ENCODE measurements at places on chromosomes 2 and 18.

GRCh38 chr2:170362313-170362870 is 184.4 kb downstream of the MYO3B start:
- no peak overlapping the region for H3K27ac ChIP-seq
- H3K36me3 ChIP-seq = no peaks in the 10 kb centered on the region

DNA sequence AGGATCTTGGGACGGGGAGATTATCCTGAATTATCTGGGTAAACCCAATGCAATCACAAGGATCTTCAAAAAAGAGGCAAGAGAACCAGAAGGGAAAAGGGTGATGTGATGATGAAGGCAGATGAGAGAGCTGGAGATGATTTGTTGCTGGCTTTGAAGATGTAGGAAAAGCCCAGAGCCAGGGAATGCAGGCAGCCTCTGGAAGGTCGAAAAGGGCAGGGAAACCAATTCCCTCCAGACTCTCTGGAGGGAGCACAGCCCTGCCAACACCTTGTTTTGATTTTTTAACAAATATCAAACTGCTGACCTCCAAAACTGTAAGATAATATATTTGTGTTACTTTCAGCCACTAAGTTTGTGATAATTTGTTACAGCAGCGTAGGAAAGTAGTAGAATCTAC is 48.9 kb upstream of the IL1R2 start:
- H3K36me3 ChIP-seq = no peaks in the 10 kb centered on the region
- no peak for DNase-seq
- no peaks in the 10 kb centered on the region for H3K27me3 ChIP-seq
- no peak overlapping the region for H3K27ac ChIP-seq
- no peak overlapping the region for H3K4me3 ChIP-seq
- H3K4me1 ChIP-seq = no peaks in the 10 kb centered on the region

DNA sequence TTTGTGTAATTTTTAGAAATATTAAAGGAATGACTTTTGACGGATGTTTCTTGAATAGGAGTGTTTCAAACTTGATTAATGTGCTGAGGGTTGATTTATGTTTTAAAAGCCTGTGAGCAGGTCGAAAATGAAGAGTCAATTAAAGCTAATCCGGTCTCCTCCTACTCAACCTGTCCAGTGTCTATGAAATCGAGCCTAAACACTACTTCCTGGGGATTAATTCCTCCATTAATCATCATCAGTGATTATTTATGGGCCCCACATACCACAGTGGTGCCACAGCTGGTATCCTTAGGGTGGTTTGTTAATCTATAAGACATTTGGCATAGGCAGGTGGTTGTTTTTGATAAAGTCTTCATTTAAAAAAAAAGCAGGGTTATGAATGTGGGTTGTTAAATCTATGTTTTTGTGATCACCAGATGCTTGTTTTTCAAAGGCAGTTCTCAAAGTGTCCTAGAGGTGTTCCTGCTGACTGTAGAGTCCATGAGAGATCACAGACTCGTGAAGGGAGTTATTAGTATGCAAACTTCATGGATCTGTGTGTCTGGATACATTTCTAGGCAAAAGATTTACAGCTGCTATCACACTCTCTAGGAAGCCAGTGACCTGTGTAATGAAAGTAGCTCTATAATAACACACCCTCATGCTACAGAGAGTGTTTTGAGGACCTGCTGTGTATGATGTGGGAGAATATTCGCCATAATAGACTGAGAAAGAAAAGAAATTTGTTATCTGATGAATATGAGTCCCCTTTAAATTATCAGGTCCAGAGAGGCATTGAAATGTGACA is 308.6 kb downstream of the AKAIN1 start:
- no peak overlapping the region for H3K4me3 ChIP-seq
- no peaks in the 10 kb centered on the region for H3K4me1 ChIP-seq
- H3K27ac ChIP-seq = no peak overlapping the region
- H3K36me3 ChIP-seq = no peaks in the 10 kb centered on the region

- no peak for DNase-seq
- H3K4me1 ChIP-seq = no peaks in the 10 kb centered on the region
- no peak overlapping the region for H3K27ac ChIP-seq
- H3K36me3 ChIP-seq = peaks cover 9% of the 10 kb centered on the region
- H3K27me3 ChIP-seq = no peaks in the 10 kb centered on the region
Measured at GRCh38 chr2:118095610-118096009, 7.3 kb downstream of the INSIG2 start.

DNA sequence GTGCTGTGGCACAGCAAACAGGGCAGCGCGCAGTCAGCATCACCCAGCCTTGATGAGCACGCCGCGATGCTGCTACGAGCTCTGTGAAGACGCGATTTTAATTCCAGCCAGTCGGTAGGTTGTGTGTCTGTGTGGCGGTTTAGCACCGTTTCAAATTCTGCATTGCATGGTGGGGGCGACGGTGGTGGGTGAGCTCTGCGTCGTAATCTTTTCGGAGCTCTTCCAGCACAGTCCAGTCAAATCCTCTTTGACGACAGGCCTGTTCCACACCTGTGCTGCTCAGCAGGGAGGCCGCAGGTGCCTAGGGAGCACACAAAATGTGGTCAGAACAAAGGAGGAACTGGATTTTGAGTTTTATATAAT is 8.6 kb downstream of the ALLC start:
- H3K36me3 ChIP-seq = no peaks in the 10 kb centered on the region
- H3K27me3 ChIP-seq = no peaks in the 10 kb centered on the region
- no peak overlapping the region for H3K4me3 ChIP-seq
- DNase-seq = no peak
- H3K27ac ChIP-seq = no peak overlapping the region
- H3K4me1 ChIP-seq = no peaks in the 10 kb centered on the region

- H3K4me3 ChIP-seq = no peak overlapping the region
- H3K27me3 ChIP-seq = peaks cover 18% of the 10 kb centered on the region
- H3K4me1 ChIP-seq = peaks cover 11% of the 10 kb centered on the region
- H3K27ac ChIP-seq = no peak overlapping the region
Measured at GRCh38 chr2:109130723-109130995, 1.7 kb downstream of the SH3RF3 start.

DNA sequence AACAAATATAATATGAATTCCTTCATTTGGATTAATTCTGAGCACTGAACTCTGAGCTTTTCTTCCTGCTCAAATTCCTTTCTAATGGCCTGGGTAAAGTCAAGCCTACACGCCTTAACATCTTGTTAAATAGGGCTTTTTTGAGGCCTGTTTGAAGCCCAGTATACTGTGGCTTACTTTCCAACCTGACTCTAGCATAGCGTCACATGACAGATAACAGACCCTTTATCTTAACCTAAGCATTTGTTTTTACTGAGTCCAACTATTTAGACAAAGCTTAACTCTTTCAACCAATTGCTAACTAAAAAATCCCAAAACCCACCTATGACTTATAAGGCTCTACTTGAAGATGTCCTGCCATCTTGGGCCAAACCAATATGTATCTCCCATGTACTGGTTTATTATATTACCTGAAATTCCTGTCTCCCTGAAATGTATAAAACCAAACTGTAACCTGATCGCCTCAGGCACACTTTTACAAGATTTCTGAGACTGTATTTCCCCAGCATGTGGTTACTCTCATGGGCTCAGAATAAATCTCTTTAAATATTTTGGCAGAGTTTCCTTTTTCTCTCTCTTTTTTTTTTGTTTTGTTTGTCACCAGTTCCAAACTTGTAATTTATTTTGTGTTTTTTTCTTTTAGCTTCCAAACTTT is 271.1 kb upstream of the VWC2L start:
- H3K27ac ChIP-seq = no peak overlapping the region
- DNase-seq = no peak
- H3K4me3 ChIP-seq = no peak overlapping the region
- no peaks in the 10 kb centered on the region for H3K27me3 ChIP-seq
- H3K36me3 ChIP-seq = no peaks in the 10 kb centered on the region

GRCh38 chr2:10880586-10881321 is 31.0 kb upstream of the KCNF1 start:
- no peaks in the 10 kb centered on the region for H3K27me3 ChIP-seq
- peak; percentile 8 for DNase-seq
- no peak overlapping the region for H3K27ac ChIP-seq
- H3K4me3 ChIP-seq = no peak overlapping the region
